Naive thymus-derived CD4-positive, alpha-beta T cell (primary cell): ENCODE measurements at places on chromosomes 6 and 20. TPM values are rescaled to one million over a fixed set of nuclear protein-coding genes. Genes with fewer than 3 reads are reported as not detected.
A peak's percentile ranks its signal among the peaks of the same experiment; 100 is the strongest.

Gene FAM83B
- not detected for polyA plus RNA-seq

Gene VSX1
- polyA plus RNA-seq: not detected

Gene ACSS1
- 44.7 TPM for polyA plus RNA-seq

Gene NOP56
- 89.0 TPM for polyA plus RNA-seq

Gene PACSIN1
- 0.29 TPM for polyA plus RNA-seq

Gene MOG
- polyA plus RNA-seq: not detected

GRCh38 chr6:135165031-135165430 is 16.1 kb upstream of the MYB start:
- H3K4me3 ChIP-seq: no peak overlapping the region
- H3K27me3 ChIP-seq: no peaks in the 10 kb centered on the region

- no peak overlapping the region for H3K4me3 ChIP-seq
- DNase-seq: no peak
- H3K27ac ChIP-seq: no peak overlapping the region
- peaks cover 8% of the 10 kb centered on the region for H3K4me1 ChIP-seq
- H3K36me3 ChIP-seq: no peaks in the 10 kb centered on the region
- no peaks in the 10 kb centered on the region for H3K27me3 ChIP-seq
Measured at GRCh38 chr6:125818772-125819260, 28.1 kb downstream of the NCOA7 start.

DNA sequence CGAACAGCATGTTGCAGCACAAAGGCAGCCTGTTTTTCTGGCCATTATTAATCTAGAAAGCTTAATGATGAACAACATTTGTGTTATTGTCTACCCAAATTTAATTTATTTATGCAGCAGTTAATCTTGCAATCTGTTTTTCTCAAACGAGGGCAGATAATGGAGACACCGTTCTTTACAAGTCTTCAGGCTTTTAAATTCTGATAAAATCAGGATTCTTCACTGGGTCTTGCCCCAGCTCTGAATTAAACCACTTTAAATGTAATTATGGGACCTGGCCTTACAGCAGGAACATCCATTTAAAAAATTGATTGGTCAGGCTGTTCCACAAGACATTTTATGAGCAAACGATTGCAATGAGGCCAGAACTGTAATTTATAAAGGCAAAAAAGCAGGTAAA is 26.5 kb upstream of the INSM1 start:
- no peaks in the 10 kb centered on the region for H3K4me1 ChIP-seq
- H3K27ac ChIP-seq: no peak overlapping the region
- DNase-seq: no peak
- H3K4me3 ChIP-seq: no peak overlapping the region

- no peaks in the 10 kb centered on the region for H3K27me3 ChIP-seq
- DNase-seq: no peak
Measured at GRCh38 chr6:68779366-68779765, 144.3 kb downstream of the ADGRB3 start.

DNA sequence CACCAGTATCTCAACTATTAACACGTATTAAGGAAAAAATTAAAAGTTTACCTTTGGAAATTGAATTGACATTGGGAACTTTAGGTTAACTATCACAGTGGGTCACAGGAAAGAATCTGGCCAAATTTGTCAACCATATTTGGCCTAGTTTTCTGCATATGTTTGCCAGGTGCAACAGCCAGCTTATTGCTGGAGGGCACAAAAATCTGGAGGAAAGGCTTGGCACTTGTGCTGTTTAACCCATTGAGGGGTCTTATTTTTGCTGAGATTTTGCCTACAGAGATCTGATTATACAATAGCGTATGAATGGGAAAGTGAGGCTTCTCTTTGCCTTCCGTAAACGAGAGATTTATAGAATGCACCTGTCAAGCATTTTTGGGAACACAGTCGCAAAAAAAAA is 190.4 kb downstream of the PRL start:
- H3K27ac ChIP-seq: no peak overlapping the region
- no peaks in the 10 kb centered on the region for H3K27me3 ChIP-seq
- no peaks in the 10 kb centered on the region for H3K36me3 ChIP-seq
- H3K4me1 ChIP-seq: no peaks in the 10 kb centered on the region

DNA sequence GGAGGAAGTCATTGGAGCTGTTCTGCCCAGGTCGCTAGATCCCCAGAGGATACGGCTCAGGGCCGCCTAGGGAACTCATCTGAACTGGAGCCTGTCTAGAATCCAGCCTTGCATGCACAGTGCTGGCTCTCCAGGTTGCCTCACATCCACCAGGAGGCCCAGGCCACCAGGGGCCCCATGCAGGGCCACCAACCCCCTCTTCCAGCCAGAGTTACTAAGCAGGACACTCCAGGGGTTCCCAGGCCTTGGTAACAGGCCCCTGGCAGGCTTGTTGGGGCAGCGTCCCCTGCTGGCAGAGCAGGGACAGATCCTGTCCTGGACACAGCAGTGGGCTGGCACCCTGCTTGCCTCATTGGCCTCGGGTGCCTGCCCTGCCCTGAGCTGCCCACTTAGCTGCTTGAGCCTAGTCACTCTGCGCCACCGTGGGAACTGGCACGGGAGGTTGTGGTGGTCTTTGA is 35.3 kb downstream of the EFCAB8 start:
- no peak overlapping the region for H3K4me3 ChIP-seq
- H3K27ac ChIP-seq: no peak overlapping the region
- no peaks in the 10 kb centered on the region for H3K27me3 ChIP-seq
- DNase-seq: no peak
- H3K36me3 ChIP-seq: no peaks in the 10 kb centered on the region
- H3K4me1 ChIP-seq: no peaks in the 10 kb centered on the region

- H3K4me1 ChIP-seq: no peaks in the 10 kb centered on the region
- H3K27ac ChIP-seq: no peak overlapping the region
- H3K4me3 ChIP-seq: no peak overlapping the region
- H3K27me3 ChIP-seq: no peaks in the 10 kb centered on the region
- DNase-seq: no peak
- no peaks in the 10 kb centered on the region for H3K36me3 ChIP-seq
Measured at GRCh38 chr20:57883761-57884160, 173.9 kb upstream of the PMEPA1 start.

DNA sequence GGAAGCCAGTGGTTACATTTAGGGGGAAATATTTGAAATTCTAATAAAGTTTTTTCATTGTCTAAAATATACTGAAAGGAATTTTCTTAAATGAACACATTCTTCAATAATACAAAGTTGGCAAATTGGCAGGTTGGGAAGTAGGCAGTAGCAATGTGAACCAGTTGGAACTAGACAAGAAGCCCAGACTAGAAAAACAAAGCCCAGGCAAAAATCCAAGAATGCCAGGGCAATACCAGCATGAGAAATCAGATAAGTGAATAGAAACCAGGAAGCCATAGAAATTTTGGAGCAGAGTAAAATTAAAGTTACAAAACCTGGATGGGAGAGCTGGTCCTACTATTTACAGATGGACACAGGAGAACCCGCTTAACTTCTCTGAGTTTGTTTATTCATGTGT is 52.2 kb downstream of the TPBG start:
- H3K27me3 ChIP-seq: no peaks in the 10 kb centered on the region
- no peak overlapping the region for H3K27ac ChIP-seq
- no peak for DNase-seq
- no peaks in the 10 kb centered on the region for H3K36me3 ChIP-seq
- H3K4me3 ChIP-seq: no peak overlapping the region

- no peaks in the 10 kb centered on the region for H3K4me1 ChIP-seq
- H3K4me3 ChIP-seq: no peak overlapping the region
- DNase-seq: no peak
- H3K27me3 ChIP-seq: no peaks in the 10 kb centered on the region
Measured at GRCh38 chr20:33387177-33387576, 14.1 kb downstream of the CDK5RAP1 start.

GRCh38 chr6:31114541-31114878 is at the start of gene PSORS1C1:
Gene PSORS1C1 (plus strand): TSS chr6:31114800. CDS start chr6:31129633, 14,833 bp downstream.
- no peak within 1 kb of the TSS for H3K27ac ChIP-seq
- H3K4me1 ChIP-seq: no peaks in the 10 kb centered on the region
- H3K36me3 ChIP-seq: no peaks in the 10 kb centered on the region
- no peak for DNase-seq

DNA sequence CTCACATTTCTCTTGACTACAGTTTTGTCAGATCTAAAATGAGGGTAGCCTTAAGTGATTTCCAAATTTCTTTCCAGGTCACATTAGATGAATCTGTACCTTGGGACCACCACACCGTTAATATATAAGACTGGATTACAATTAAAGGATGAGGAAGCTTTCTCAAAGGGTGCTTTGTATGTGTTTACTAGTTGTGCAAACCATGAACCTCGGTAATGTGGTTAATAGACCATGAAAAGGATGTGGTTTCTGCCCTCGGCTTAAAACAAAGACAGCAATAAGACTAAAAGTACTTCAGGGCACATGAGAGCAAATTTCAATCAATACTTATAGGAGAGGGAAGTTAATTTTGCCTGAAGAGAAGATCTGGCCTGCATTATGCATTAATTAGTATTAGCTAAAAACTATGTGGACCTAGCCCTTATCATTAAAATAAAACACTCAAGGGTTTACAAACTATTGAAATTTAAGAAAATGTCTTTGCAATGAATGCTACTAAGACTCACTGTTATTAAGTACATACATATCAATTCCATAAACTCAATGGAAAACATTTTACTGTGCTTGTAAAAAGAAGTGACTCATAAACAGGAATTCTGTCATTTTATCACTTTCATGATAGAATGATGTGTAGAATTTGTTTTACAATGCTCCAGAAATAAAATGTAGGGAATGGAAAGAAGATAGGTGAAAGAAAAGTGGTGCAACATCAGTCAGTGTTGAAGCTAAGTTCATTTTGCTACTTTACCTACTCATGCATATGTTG is 936 bp upstream of the TMX4 start:
- no peaks in the 10 kb centered on the region for H3K27me3 ChIP-seq
- H3K4me1 ChIP-seq: peaks cover 24% of the 10 kb centered on the region
- H3K27ac ChIP-seq: no peak overlapping the region
- peak overlapping the region; percentile 82 for H3K4me3 ChIP-seq
- H3K36me3 ChIP-seq: no peaks in the 10 kb centered on the region
- DNase-seq: peak; percentile 38

DNA sequence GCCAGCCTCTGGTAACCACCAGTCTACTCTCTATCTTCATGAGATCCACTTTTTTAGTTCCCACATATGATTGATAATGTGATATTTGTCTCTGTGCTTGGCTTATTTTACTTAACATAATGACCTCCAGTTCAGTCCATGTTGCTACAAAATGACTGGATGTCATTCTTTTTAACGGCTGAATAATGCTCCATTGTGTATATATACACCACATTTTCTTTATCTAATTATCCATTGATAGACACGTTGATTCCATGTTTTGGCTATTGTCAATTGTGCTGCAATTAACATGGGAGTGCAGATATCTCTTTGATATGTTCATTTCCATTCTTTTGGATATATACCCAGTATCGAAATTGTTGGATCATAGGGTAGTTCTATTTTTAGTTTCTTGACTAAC is 89.3 kb downstream of the ATRN start:
- DNase-seq: no peak
- H3K4me3 ChIP-seq: no peak overlapping the region
- H3K27me3 ChIP-seq: no peaks in the 10 kb centered on the region
